ENCODE measurements at places on chromosomes 13 and 19.

- DNase-seq = no peak
Observed at GRCh38 chr13:61954092-61954491, 538.4 kb upstream of the PCDH20 start.

GRCh38 chr13:49567491-49567890 lies 17.9 kb downstream of the RCBTB1 start:
- no peak for DNase-seq

GRCh38 chr13:35179494-35179893 lies 237.4 kb downstream of the NBEA start:
- DNase-seq = no peak

- DNase-seq = no peak
Observed at GRCh38 chr13:80802946-80803345, 462.0 kb upstream of the SPRY2 start.

- DNase-seq = no peak
Observed at GRCh38 chr19:39133431-39134270, 8.1 kb downstream of the PAK4 start.

- no peak for DNase-seq
Observed at GRCh38 chr13:58085274-58085673, 453.7 kb downstream of the PCDH17 start.

GRCh38 chr13:34733721-34734120 lies 208.3 kb upstream of the NBEA start:
- DNase-seq = no peak

DNA sequence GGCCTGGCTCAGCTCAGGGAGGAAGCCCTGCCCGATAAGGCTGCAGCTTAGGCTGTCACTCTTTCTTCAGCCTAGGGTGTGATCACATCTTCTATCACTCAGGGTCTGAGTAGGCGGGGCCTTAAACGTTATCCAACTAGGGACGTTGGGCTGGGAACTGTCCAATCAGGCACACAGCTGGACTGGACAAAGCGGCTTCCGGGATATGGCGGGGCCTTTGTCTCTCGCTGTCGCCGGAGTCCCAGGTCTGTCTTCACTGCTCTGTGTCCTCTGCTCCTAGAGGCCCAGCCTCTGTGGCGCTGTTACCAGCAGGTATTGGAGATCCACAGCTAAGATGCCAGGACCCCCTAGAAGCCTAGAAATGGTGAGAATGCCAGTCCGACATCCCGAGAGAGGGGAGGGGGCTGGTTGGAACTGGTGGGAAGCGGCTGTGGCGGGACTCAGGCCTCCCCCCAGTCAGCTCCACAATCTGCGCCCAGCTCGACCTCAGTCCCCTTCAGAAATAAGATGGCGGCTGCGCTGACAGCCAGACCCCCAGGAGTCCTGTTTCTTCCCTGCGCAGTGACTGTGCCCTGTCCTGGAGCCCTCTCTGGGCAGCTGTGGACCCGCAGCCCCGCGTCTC lies at the start of gene ZNF254:
TSS of gene ZNF254 (plus strand) at position 214 of the 622 bp plus-strand sequence. CDS start at position 335, 121 bp downstream.
- peak; percentile 77 for DNase-seq

DNA sequence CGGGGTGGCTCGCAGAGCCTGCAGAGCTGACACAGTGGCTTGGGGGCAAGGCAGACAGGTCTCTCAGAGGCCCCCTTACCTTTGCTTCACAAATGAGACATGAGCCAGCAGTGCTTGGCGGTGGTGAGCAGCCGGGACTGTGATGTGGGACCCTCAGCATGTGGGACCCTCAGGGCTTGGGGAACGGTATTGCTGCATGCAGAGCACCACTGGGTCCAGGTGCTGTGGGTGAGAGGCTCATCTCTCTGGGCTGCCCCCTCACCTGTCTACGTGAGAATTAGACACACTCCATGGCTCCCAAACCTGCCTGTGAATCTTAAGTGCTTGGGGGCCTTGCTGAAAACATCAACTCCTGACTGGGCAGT lies 106.6 kb downstream of the COL4A2 start:
- no peak for DNase-seq

DNA sequence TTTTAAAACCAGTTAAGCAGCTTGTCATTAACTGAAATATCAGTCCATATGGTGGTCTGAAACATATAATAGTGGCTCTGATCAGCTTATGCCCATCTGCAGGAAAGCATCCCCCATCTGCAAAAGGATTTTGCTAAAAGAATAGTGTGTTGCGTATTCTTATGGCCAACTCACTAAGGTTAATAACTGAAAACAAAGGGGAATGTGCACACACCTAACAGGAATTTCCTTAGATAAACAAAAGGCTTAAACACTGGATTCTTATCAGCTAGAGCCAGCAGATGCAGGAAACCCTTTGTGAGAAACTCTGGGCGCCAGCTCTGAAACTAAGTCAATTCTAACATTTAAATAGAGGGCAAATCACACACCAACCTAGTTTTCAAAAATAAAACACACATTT lies 22.1 kb downstream of the VPS36 start:
- DNase-seq = no peak

- DNase-seq = peak; percentile 57
Observed at GRCh38 chr19:6730153-6730804, 7.1 kb downstream of the GPR108 start.

DNA sequence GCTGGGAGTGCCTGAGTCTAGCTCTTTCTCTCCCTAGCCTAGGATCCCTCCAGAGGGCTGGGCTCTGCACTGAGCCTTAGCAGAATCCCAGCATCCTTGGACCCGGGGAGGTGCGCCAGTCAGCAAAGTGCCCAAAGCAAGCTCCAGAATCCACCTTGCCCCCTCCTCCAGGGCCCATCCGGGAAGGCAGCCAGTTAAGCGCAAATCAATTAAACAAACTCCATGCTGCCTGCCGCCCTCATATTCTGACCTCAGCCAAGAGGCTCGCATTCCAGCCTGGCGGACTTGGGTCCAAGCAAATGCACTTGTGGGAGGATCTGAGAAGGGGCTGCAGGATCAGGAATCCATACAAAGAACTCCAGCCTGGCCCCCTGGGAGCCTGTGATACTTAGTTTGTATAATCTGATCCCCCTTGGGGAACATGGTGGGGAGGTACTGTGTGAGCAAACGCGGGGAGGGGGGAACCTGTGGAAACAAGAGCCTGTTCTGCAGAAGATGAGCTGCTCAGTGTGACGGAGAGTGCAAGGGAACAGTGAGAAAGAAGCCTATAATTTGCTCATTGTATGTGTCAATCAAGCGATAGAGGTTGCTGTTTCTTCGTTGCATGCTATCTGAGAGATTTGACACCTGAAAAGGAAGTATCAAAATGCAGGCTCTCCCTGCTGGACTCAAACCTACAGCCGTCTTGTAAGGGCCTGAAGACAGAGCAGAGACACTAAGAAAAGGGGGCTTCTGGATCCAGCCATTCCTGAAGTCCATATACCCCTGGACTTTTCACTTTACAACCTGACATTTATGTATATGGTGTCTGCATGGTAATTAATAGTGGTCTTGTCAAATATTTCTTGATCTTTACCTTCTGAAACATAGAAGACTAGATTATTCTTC lies 29.4 kb downstream of the ZNRF4 start:
- no peak for DNase-seq

- DNase-seq = no peak
Observed at GRCh38 chr19:47663435-47663910, 49.7 kb upstream of the EHD2 start.

- peak; percentile 41 for DNase-seq
Observed at GRCh38 chr19:10228920-10229319, 2.2 kb downstream of the S1PR2 start.

DNA sequence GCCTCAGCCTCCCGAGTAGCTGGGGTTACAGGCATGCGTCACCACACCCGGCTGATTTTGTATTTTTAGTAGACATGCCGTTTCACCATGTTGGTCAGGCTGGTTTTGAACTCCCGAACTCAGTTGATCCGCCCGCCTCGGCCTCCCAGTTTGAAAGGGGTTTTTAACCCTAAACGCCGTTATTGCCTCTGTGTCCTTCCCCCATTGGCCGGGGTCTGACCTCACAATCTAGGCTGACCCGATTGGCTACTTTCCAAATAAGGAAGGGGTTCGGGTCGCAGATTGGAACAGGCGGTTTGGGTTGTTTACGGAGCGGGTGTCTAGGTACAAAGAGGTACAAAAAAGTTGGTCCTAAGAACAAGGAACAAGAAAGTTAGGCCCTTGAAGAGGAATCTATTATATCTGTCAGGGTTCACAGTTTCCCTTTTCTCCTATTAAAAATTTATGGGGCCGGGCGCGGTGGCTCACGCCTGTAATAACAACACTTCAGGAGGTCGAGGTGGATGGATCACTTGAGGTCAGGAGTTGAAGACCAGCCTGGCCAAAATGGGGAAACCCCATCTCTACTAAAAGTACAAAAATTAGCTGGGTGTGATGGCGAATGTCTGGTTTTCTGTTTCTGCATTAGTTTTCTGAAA lies 1.0 kb downstream of the ZNF253 start:
- peak; percentile 45 for DNase-seq

- no peak for DNase-seq
Observed at GRCh38 chr13:74251778-74252519, 117.7 kb upstream of the KLF12 start.

- no peak for DNase-seq
Observed at GRCh38 chr13:66859078-66859477, 371.1 kb downstream of the PCDH9 start.

DNA sequence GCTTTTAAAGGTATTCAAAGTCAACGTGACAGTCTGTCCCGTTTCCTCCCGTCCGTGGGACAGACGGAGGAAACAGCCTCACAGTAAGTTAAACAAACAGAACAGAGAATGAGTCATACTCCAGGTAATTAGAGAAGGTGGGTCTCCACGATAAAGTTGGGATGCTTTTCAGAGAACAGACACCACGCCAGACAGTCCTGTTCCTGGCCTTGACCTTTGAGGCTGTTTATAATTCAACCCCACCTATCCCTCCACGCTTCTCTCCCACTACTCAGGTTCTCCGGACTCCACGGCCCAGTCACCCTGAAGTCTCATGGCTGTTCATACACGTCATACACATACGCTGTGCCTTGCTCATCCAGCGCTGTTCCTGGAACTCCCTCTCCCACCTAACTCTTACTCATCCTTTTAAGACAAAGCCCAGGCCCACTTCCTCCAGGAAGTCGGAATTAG lies 42.5 kb downstream of the ARHGEF18 start:
- no peak for DNase-seq

DNA sequence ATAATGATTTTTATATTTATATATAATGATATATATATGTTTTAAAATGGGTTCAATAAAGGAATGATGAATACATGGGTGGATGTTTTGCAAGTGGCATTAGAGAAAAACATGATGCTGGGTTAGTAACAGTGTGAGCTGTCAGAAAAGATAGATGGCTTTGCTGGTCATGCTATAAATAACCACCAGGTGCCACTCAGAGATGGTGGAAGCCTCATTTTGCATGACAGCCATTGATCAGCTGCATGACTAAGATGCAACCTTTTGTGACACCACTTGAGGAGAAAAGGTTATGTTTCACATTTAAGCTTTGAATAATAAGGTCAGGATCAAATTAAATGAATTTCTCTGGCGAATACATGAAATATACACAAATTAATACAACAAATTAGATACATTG lies 737.7 kb downstream of the PCDH9 start:
- DNase-seq = no peak

GRCh38 chr13:34070006-34070405 lies 252.1 kb downstream of the RFC3 start:
- DNase-seq = no peak

- no peak for DNase-seq
Observed at GRCh38 chr19:41367848-41368301, 3.9 kb upstream of the B9D2 start.
